ENCODE measurements at places on chromosomes 2 and 18.

GRCh38 chr18:39271654-39272053 lies 1706.1 kb upstream of the CELF4 start:
- no peak for DNase-seq

DNA sequence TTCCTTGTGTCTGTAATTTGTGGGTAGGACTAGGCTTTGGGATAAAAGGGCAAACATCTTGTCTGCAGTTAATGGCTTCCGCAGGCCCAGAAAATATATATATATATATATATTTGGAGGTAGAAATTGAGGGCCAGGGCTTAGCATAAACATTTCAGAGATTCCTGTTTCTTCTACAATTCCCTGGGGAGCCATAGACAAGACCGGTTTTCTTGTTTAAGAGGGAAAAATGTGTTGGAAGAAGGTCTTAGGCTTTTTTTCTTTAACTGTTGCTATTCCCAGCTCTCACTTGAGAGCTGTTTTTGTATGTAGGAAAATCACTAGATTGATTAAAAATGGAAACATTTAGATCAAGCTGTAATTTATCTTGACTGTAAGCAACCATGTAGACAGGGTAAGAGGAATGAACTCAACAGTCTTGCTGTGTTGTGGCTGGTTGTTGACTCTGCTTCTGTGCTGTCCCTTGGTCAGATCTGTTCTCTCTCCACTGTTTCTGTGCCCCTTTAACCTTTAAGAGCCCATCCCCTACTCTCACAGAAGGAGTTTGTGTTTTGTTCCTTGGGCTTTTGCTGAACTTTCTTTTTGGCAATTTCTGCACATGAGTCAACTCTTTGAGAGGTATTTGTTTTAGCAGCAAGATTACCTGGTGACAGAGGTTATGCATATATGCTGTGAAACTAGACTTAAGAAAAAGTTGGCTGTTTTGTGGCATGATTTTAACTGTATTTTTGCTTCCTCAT lies 58.3 kb downstream of the EFEMP1 start:
- no peak for DNase-seq

- no peak for DNase-seq
These were observed 81.5 kb downstream of the DPP4 start for GRCh38 chr2:161992531-161992930.

- DNase-seq, result no peak
These were observed 51.0 kb downstream of the POU3F3 start for GRCh38 chr2:104904889-104905288.

DNA sequence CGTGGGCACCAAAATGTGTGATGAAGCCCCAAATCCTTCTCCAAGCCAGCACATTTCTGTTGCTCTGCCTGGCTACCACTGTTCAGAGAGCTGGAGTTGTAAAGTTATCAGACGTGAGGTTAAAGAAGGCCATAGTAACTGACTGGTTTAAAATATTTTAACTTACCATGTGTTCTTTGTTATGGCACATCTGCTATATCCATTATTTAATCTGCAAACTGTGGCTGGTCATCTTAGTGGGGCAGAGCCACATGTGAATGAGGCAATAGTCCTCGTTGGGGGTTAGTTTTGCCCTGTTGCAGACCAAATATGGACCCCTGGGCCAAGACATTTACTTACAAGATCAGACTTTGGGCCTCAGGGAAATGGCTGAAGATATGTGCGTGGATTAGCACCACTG lies 214.4 kb upstream of the RASGRP3 start:
- no peak for DNase-seq

- DNase-seq, result no peak
These were observed 412 bp upstream of the NCK2 start for GRCh38 chr2:105744091-105744908.

DNA sequence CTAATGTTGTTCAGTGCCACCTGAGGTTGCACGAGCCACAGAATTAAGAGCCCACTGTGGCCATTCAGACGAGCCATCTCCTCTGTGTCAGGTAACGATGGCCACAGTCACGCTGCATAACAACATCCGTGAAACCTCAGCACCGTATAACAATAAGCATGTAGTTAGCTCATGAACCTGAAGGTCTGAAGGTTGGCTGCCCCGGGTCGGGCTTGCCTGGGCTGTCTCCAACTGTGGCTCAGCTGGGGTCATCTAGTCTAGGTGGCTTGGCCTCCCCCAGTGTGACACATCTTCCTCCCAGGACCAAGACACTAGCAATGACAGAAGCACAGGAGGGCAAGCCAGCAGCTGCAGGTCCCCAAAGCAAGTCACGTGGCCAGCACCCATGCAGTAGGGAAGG lies 258.0 kb downstream of the GLI2 start:
- DNase-seq, result no peak

DNA sequence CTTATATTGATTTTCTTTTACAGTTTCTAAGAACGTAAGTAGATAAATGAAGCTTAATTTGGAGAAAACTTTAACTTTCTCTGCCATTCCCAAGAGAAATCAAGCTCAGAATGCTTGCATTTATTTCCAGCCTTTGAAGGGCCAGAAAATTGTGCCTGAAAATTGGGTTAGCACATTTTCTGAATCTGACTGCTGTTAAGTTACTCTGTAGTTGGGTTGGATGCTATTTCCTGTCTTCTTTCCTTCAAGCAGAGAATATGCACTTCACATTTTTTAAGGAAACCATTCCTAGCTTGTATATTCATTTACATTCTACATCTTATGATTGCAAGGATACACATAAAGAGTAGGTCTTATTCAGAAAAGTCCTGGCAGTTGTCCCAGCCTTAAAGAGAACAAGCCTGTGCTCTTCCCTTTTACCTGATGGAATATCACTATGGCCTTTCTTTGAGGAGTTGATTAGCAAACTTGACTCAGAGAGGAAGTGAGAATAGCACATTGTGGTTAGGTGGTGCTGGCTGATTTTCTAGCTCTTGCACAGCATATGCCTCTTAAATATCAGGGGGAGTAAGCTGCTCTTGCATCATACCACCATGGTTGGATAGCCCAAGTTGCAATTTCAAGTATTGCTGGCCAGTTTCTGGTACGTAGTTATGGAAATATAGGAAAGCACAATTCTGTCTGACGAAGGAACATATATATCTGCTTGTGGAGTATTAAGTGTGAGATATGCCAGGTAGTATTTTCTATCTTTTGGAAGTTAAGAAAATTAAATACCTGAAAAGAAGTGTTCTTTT lies 133.7 kb downstream of the COMMD1 start:
- no peak for DNase-seq

GRCh38 chr2:159900343-159900742 lies 102.3 kb upstream of the CD302 start:
- DNase-seq, result no peak

- no peak for DNase-seq
These were observed 109.4 kb upstream of the TMEM200C start for GRCh38 chr18:6004683-6005082.

DNA sequence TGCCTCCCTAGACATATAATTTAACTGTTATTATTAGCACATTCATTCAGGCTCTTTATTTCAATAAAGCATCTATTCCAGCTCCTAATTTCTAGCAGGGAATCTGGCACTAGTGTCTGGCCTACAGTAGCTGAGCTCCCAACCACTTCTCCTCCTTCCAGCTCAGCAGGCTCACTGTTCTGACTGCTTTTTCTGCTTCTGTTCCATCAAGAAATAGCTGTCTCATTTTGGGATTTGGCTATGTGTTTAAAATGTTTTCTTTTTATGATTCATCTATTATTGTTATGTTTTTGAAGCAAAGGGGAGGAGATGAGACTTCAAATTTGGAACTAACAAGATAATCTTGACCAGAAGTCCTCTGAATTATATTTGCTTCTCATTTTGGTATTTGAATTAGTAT lies 172.7 kb upstream of the SMAD7 start:
- no peak for DNase-seq
